Right renal cortex interstitium (tissue), 3 donors: ENCODE measurements at places on chromosomes 13 and 19. TPM values are rescaled to one million over a fixed set of nuclear protein-coding genes. Genes with fewer than 3 reads are reported as not detected.
A peak's percentile ranks its signal among the peaks of the same experiment; 100 is the strongest.

DNA sequence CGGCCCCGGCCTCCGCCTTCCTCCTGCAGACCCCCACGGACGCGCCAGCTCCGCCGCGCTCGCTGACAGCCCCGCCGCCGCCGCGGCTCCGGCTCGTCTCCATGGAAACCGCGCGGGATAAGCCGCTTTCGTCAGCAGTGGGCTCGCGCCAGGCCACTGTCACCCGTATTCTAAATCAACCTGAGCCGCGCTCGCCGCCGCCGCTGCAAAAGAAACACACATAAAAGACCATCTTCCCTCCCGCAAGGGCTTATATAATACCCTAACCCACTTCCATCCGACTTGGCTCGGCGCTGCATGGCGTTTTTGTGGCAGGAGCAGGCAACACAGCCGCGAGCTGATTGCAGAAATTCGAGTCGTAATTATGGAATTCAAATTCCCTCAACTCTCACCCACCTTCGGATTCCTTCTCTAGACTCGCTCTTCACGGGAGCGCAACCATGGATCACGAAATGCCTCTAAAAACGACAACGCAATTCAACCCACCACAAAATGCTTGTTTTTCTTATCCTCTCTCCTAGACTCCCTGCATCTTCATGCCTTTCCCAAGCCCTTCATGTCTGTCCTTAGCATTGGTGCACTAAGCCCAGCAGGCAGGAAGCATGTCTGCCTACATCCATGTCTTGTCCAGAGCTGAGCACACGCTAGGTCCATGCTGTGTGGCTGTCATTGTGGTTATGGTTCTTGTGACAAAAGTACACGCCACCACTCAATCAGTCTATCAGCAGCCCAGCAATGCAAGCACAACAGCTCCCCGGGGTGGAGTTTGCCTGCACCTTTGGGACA lies at the start of gene AMER2:
TSS of gene AMER2 (minus strand) at position 772 of the 786 bp plus-strand sequence. CDS start at position 103, 669 bp downstream.
- DNase-seq = peak; percentile 18

GRCh38 chr19:54478677-54479266 lies 5.7 kb upstream of the CDC42EP5 start:
- no peak for DNase-seq

DNA sequence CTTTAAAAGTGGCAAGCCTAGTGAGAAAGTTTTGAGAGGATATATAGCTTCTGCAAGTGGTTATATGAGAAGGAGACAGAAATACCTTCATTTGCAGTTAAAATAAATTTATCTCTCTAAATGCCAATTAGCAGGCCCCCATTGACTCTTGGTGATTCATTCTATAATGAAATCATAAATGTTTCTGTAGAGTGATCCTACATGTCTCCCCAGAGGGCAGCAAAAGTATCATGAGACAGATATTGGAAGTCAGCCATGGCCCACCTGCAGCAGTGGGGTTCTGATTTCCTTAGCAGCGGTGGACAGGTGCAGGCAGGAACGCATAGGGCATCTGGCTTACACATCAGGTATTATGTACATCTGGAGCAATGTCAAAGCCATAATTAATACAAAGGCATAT lies 385.4 kb upstream of the SLC10A2 start:
- DNase-seq = no peak

DNA sequence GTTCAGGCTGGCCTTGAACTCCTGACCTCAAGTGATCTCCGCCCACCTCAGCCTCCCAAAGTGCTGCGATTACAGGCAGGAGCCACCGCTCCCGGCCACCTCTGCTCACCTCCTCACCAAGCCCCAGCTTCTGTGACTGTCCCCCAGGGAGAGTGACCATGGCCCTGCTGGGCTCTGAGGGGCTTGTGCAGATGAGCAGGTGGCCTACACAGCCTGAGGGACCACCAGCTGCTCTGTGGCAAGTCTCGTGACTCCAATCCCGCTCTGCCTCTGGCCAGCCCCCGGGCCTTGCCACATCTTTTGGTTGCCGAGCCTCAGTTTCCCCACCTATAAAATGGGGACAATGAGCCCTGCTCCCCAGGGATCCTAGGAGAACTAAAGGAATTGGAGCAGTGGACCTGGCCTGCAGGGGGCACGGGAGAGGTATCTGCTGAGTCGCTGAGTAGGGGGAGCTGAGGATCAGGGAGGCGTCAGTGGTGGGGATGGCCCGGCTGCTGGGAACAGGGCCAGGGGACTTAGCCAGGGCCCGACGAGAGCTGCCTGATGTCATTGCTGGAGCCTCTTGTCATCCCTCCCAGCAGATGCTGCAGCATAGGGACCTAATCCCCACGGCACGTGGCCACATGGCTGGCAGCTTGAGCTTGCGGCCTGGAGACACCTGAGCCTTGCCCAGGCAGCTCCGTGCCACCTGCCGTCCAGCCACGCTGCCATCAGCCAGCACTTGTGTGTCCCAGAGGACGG lies 74.7 kb downstream of the GADD45B start:
- DNase-seq = no peak

GRCh38 chr19:13094771-13095392 lies 7.8 kb downstream of the LYL1 start:
- DNase-seq = no peak

DNA sequence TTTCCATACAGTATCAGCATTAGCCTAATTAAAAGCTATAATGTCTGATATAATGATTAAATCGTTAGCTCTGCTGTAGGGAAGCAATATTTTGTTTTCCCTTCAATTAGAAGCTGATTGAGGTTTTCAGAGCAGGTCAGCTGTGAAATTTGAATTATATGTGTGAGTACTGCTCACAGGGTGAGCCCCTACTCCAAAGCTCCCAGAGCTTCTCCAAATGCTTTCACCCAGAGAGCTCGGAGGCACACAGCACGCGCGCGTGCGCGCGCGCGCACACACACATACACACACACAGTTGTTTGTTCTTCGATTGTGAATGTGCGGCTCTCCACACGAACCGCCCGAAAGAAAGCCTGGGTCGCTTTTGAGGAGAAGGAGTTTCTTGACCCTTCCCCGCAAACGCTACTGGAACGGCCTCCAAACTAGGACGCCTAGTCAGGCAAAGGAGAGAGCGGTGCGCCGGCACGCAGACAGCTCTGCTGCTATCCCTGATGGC lies 4.8 kb upstream of the SOX1 start:
- no peak for DNase-seq

GRCh38 chr13:73411067-73411809 lies 352.4 kb downstream of the KLF5 start:
- DNase-seq = no peak

GRCh38 chr19:56972291-56972841 lies 131.8 kb upstream of the PEG3 start:
- DNase-seq = peak; percentile 80

DNA sequence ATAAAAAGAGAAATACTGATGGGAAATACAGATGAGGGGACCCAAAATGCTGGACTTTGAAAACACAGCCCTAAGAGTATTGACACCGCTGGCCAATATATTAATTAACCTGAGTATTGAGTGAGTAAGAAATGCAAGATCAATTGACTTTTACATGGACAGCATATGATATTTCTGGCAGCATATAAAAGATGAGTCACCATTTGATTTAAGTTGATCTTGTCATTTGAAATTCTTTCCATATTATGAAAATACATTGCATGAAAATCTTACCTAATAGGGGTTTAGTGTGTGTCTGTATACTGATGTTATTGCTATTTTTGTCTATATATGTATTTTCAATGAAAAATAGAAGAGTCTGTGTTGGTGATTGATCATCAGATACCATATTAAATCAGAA lies 619.6 kb downstream of the KCTD12 start:
- DNase-seq = no peak

DNA sequence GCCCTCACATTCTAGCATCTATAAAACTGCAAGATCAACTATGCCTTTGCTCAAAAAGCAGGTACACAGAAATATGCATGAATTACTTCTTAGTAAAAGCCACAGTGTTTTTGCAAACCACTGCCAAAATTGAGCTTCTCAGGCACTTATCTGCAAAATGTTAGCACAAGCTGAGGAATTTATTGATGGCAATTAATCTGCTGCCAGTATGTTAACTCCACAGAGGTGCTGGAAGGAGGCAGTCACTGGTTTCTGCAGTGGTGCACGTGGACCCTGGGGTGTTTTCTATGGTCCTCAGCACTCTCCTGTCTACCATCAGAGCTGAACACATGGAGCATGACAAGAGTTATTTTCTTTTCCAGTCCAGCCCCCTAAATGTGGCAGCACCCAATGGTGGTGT lies 44.2 kb downstream of the CLDN10 start:
- no peak for DNase-seq

DNA sequence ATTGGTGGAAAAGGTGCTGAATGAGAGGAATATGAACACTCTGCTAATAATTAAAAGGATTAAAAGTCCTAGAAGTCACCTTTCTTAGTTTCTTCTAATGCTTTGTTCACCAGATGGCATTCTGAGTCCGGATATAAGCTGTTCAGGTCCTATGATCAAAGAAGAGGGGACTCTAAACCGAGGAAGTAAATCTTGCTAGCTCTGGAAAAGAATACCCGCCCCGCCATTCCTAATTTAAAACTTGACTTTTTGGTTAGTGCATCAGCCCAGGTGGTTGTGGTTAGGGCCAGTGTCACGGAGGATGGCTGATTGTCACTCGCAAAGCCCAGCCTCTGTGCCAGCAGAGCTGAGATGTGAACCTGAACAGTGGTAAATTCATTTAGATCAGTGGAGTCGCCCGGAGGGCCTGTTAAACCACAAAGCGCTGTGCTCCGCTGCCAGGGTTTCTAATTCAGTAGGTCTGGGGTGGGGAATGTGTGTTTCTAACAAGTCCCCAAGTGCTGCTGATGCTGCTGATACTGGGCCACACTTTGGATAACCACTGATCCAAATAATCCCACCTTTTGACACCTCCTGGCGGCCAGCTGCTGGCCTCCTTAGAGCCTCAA lies 425.4 kb downstream of the DCT start:
- peak; percentile 27 for DNase-seq

DNA sequence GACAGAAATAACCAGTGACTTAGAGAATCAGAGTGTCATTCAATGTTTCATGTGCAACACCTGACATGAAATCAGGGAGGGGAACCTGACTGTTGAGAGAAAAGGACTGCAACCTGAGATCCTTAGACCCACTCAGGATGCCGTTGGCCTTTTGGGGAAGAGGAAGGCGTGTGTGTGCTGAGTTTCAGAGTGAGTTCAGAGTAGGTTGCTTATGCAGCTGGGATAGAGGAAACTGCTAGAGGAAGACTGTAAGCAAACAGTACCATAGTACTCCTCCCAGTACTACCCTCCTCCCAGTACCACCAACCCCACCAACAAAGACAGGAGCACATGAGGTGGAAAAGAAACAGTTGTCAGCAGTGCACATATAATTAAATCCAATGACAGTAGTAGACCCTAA lies 63.7 kb downstream of the KL start:
- no peak for DNase-seq

- no peak for DNase-seq
Observed at GRCh38 chr13:99303863-99304521, 3.2 kb downstream of the GPR183 start.

GRCh38 chr13:95937714-95938320 lies 115.4 kb downstream of the UGGT2 start:
- DNase-seq = no peak

GRCh38 chr13:64758521-64759244 lies 2471.5 kb downstream of the PCDH9 start:
- no peak for DNase-seq

DNA sequence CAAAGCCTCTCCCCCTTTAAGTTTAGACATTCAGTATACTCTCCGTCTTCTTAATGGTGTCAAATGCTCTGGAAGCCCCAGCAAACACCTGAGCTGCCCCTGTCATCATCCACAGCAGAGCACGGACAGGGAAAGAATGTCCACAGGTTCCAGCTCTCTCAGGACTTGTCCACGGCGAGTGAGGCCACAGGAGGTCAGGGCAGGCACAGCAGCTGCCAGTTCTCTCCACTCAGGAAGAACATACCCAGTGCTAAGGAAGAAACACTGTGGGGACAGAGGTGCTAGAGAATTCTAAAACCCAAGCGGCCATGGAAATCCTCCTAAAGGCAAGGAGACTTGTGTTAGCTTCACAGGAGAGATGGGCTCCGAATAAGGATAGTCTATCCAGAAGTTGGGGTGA lies 132.0 kb upstream of the SERP2 start:
- no peak for DNase-seq

DNA sequence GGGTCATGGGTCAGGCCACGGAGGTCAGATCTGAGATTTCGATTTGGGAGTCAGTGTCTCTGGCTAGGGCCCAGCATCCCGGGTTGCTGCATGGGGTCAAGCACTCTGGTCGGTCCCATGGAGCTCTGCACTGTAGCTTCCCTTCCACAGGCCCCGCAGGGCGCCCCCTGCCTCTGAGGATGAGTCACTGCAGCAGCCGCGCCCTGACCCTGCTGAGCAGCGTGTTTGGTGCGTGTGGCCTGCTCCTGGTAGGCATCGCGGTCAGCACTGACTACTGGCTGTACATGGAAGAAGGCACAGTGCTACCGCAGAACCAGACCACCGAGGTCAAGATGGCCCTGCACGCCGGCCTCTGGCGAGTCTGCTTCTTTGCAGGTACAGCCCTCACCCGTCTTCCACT lies 3.6 kb downstream of the CACNG7 start:
- no peak for DNase-seq

DNA sequence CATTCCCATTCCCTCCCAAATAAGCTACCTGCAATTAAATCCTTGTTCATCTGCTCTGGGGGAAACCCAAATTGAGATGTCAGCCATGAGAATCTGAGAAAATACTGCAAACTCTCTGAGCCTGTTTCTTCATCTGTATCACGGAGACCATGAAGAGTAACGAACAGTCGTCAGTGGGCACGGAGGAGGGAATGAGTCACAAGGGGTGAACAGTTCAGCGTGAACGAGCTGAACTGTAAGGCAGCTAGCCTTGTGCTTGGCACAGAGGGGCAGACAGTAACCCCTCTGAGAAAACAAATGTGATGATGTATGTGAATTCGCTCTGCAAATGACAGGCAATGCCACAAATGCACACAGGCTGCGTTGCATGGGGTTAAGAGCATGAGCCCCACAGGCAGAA lies 288.7 kb downstream of the FOXO1 start:
- no peak for DNase-seq

Gene PGLYRP1
- polyA plus RNA-seq = 0.29 TPM

Gene CEACAM16
- not detected for polyA plus RNA-seq

Gene PPP1R13L
- polyA plus RNA-seq = 6.2 TPM

Gene ZNF791
- polyA plus RNA-seq = 23.2 TPM

Gene CGB3
- polyA plus RNA-seq = not detected

Gene OPA3
- polyA plus RNA-seq = 9.7 TPM

Gene TMEM255B
- polyA plus RNA-seq = 7.0 TPM

Gene KLK12
- polyA plus RNA-seq = not detected

Gene ZNF536
- polyA plus RNA-seq = 3.3 TPM

Gene LAIR2
- polyA plus RNA-seq = 0.27 TPM

Gene RNF113B
- polyA plus RNA-seq = not detected

Gene CEACAM4
- 0.16 TPM for polyA plus RNA-seq

Gene GNA15
- polyA plus RNA-seq = 0.85 TPM

Gene IGFL1
- polyA plus RNA-seq = not detected
